ENCODE measurements at places on chromosomes 7 and 10.

GRCh38 chr10:59177031-59177797, 771 bp downstream of the PHYHIPL start:
- peak; percentile 13 for DNase-seq

DNA sequence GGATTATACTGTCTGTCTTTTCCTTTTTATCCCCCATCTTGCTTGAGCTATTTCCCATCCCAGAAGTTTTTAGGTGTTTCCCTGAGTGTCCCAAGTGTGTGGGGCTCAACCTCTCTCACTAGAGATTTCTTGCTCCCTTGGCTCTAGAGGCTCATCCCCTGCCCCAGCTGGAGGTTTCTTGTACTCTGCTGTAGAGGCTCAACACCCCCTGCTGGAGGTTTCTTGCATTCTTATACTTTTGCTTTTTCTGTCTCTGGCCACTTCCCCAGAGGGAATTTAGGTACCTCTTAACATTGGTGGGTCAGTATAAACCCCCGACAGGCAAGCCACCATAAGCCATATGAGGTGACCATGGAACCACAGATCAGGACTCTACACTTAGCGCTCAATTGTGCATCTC, 114.2 kb upstream of the FAM3C start:
- no peak for DNase-seq

DNA sequence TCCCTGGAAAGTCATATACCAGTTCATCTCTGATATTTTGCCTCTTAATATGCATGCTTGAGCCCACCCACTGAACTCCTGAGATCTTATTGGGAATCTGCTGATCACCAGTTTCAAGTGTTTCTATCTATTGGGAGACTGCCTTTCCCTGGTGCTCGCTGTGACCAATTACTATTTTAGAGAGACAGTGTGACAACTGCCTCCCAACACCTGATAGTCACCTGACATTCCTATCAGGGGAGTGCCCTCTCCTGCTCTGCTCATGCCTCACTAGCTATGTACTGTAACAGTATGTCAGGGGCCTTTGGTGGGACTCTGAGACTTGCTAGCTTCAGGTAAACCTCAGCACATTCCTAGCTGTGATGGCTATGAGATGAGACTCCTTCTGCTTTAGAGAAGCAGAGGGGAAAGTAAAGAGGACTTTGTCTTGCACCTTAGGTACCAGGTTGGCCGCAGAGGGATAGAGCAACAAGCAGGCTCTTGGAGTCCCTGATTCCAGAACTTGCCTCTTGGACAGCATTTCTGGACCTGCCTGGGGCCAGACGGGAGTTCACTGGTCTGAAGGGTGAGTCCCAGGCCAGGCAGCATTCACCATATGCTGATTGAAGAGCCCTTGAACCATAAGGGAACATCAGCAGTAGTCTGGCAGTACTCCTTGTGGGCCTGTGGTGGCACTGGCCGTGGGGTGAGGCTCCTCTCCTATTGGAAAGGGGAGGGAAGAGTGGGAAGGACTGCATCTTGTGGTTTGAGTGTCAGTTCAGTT, 34.4 kb upstream of the ARHGAP12 start:
- DNase-seq: no peak

DNA sequence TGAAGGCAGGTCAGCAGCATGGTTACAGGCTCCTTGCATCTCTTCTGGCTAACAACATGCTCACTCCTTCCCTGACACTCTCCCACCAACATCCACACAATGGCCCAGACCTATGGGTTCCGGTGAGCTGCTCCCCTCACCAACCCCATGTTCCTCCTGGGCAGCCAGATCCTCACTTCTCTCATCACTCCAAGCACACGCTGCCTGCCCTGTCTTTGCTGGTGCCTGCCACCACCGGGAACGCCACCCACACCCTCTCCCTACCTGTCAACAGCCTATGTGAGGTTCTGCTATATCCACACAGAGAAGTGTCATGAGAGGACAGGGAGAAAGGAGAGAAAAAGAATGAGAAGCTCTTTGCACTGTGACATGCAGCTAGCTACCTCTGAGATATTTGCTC, 14.6 kb downstream of the PARP12 start:
- no peak for DNase-seq

GRCh38 chr7:135160858-135161653, 9.5 kb downstream of the CYREN start:
- DNase-seq: no peak

GRCh38 chr7:113809581-113809980, 109.2 kb downstream of the PPP1R3A start:
- no peak for DNase-seq

DNA sequence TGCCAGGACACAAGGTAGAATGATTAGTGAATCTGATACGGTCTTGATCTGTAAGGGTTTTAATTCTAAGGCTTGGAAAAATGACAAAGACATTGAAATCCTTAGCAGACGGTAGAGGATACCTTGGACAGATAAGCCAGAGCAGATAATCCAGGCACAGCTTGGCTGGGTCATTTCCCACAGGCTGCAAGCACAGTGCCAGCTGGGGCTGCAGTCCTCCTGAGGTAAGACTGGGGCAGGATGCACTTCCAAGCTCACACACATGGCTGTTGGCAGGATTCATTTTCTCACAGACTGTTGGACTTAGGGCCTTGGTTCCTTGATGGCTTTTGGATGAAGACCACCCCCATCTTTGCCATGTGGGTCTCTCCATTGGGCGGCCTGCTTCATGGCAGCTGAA, 63.2 kb upstream of the BMPER start:
- DNase-seq: no peak

DNA sequence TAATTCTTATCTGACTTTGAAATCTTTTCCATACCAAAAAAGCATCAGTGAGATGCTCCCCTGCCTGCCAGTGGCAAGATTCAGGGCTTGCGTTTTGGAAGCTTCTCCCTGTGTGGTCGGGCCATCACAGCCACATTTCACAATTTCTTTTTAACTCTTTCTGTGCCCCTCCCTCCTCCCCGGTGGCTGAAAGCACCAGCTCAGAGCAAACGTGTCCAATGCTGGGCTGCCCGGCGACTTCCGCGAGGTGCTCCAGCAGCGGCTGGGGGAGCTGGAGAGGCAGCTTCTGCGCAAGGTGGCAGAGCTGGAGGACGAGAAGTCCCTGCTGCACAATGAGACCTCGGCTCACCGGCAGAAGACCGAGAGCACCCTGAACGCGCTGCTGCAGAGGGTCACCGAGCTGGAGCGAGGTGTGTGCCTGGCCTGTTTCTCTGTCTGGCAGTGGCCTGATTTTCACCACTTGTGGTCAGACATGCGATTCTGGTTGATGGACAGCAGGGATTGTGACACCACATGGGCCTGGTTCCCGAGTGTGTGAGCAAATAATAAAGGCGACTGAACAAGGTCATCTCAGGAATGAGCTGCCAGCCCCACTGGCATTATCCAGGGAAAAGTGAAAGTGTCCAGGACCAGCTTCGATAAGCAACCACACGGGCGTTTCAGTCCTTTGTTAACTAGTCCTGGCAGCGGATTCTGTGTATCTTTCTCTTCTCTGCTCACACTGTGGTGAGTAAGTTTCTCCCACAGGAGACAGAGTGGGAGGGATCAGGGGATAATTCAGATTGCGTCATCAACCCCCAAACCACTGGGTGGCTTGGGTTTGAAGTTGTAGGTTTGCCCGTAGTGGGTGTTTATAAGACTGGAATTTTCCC, 2.6 kb downstream of the NPTX2 start:
- no peak for DNase-seq

GRCh38 chr7:32890010-32890792, 1.4 kb downstream of the KBTBD2 start:
- DNase-seq: peak; percentile 22

Data from GM06990 (cell line).